ENCODE measurements at places on chromosomes 3 and 15.

- no peak for DNase-seq
These were observed 68.0 kb downstream of the SLTM start for GRCh38 chr15:58865425-58865880.

DNA sequence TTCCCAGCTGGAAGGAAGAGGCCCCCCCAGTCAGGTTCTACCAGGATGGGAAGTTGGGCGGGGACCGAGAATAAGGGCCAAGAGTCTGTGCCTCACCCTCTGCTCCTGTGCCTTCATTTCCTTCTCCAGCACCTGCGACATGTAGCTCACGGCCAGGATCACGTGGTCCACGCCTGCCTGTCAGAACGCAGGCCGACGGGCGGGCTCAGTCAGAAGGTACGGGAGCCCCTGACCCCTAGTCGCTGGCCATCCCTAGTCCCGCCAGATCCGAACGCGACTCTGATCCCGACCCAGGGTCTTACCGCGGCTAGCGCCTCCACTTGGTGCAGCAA lies 489 bp downstream of the GMPPB start:
- no peak for DNase-seq

GRCh38 chr3:15151166-15151565 lies 52.2 kb upstream of the RBSN start:
- no peak for DNase-seq

GRCh38 chr15:92803852-92804609 lies 96.1 kb upstream of the CHD2 start:
- DNase-seq: peak; percentile 25

DNA sequence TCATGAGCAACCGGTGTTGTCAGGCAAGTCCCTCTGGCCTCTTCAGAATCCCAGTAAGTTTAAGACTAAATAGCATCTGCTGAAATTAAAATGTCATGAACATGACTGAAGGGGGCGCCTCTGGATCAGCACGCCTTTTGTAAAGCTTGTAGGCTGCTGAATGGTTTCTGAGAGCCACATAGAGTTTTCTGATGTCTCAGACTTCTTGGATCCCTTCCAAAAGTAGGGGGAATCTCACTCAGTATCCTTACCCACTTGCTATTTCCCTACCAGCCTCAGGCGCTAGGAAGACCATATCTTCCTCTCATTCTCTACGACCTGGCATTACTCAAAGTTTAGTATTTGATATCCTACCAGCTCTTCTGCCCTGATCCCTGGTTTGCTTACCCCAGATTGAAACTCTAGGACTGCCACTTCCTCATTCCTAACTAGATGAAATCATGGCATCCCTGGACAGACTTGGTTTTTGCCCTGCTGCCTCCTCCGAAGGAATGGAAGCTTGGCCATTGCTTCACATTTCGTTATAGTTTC lies 62.7 kb upstream of the CD47 start:
- peak; percentile 66 for DNase-seq

GRCh38 chr3:135987661-135988060 lies 22.1 kb downstream of the PPP2R3A start:
- DNase-seq: no peak

All from NCI-H1436 treated with DMSO at 0.1 percent for 48 hours (cell line).